ENCODE measurements at places on chromosomes 3 and 15. TPM values are rescaled to one million over a fixed set of nuclear protein-coding genes. Genes with fewer than 3 reads are reported as not detected.

GRCh38 chr3:31968369-31968926 is 12.6 kb downstream of the OSBPL10 start:
- no peak for DNase-seq
- H3K36me3 ChIP-seq, result no peaks in the 10 kb centered on the region
- no peak overlapping the region for H3K27ac ChIP-seq
- H3K4me3 ChIP-seq, result no peak overlapping the region

- H3K27ac ChIP-seq, result no peak overlapping the region
- no peak for DNase-seq
- no peaks in the 10 kb centered on the region for H3K27me3 ChIP-seq
Observed at GRCh38 chr3:79871656-79872055, 103.9 kb upstream of the ROBO1 start.

DNA sequence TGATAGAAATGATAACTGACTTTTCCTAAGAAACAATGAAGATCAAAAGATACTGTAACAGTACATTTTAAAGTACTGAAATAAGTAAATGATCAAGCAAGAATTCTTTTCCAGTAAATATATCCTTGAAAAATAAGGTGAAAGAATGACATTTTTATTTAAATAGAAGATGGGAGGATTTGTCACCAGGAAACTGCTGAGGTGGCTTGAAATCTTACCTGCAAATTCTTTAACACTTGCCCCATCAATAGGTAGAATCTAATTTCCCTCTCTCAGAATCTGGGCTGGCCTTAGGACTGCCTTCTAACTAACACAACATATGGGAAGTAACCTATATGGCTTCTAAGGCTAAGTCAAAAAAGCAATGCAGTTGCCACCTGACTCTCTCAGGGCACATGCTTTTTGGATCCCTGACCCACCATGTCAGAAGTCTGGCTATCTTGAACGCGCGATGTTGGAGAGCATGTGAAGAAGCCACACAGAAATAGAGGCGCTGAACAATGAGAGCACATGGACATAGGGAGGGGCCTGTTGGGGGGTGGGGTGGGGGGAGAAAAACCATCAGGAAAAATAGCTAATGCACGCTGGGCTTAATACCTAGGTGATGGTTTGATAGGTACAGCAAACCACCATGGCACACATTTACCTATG is 11.5 kb downstream of the ACSBG1 start:
- H3K36me3 ChIP-seq, result no peaks in the 10 kb centered on the region
- H3K4me1 ChIP-seq, result no peaks in the 10 kb centered on the region
- H3K27ac ChIP-seq, result no peak overlapping the region
- no peak overlapping the region for H3K4me3 ChIP-seq

- no peaks in the 10 kb centered on the region for H3K4me1 ChIP-seq
- H3K36me3 ChIP-seq, result peaks cover 3% of the 10 kb centered on the region
- H3K4me3 ChIP-seq, result no peak overlapping the region
- DNase-seq, result no peak
- H3K27ac ChIP-seq, result no peak overlapping the region
- no peaks in the 10 kb centered on the region for H3K27me3 ChIP-seq
Observed at GRCh38 chr15:61996056-61996635, 64.1 kb downstream of the VPS13C start.

DNA sequence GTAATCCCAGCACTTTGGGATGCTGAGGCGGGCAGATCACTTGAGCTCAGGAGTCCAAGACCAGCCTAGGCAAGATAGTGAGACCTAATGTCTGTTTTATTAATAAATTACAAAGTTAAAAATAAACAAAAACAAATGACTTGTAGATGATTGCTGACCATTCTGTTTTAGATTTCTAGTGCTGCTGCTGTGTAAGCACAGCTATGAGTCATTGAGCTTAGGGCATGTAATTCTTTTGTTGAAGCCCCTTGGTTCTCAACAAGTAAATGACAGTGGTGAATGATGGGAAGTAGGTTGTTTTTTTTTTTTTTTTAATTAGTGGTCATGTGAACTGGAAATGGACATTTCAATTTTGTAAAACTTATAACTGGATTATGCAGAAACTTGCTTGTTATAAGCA is 63.3 kb downstream of the LEO1 start:
- H3K36me3 ChIP-seq, result peaks cover 24% of the 10 kb centered on the region
- DNase-seq, result no peak
- no peak overlapping the region for H3K4me3 ChIP-seq
- no peaks in the 10 kb centered on the region for H3K4me1 ChIP-seq
- H3K27me3 ChIP-seq, result no peaks in the 10 kb centered on the region

DNA sequence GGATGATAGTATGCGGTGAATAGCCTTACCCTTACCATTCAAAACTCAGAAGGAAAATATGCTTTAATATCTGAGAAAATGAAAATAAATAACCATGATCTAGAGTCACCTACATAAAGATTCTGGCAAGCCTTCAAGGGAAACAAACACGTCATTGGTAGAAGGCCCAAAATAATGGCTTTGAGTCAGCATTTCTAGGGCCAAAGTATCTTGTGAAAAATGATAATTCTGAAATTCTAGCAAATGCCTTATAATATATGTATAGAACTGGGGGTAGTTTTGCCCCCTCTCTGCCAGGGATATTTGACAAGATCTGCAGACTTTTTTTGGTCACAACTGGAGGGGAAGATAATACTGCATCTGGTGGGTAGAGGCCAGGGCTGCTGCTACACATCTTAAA is 15.4 kb downstream of the PLSCR1 start:
- DNase-seq, result no peak
- peaks cover 11% of the 10 kb centered on the region for H3K36me3 ChIP-seq
- H3K4me3 ChIP-seq, result no peak overlapping the region
- no peaks in the 10 kb centered on the region for H3K4me1 ChIP-seq
- no peaks in the 10 kb centered on the region for H3K27me3 ChIP-seq

DNA sequence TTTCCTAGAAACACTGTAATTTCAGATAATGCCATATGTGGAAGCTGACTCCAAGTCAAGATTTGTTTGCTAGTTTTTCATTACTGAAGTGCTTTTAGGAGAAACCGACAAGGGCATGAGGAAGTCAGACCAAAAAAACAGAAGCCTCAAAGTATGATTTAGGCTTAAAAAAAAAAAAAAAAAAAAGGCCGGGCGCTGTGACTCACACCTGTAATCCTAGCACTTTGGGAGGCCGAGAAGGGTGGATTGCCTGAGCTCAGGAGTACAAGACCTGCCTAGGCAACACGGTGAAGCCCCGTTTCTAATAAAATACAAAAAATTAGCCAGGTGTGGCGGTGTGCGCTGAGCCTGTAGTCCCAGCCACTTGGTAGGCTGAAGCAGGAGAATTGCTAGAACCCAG is 11.6 kb downstream of the RPL15 start:
- H3K4me3 ChIP-seq, result no peak overlapping the region
- H3K36me3 ChIP-seq, result no peaks in the 10 kb centered on the region
- no peaks in the 10 kb centered on the region for H3K27me3 ChIP-seq
- no peak for DNase-seq

GRCh38 chr3:123696808-123697207 is 112.0 kb upstream of the HACD2 start:
- no peaks in the 10 kb centered on the region for H3K36me3 ChIP-seq
- DNase-seq, result no peak
- no peaks in the 10 kb centered on the region for H3K27me3 ChIP-seq
- H3K27ac ChIP-seq, result no peak overlapping the region
- H3K4me3 ChIP-seq, result no peak overlapping the region
- H3K4me1 ChIP-seq, result peaks cover 7% of the 10 kb centered on the region

GRCh38 chr3:89113344-89113743 is 5.9 kb downstream of the EPHA3 start:
- no peaks in the 10 kb centered on the region for H3K4me1 ChIP-seq
- H3K27me3 ChIP-seq, result peaks cover 12% of the 10 kb centered on the region
- no peaks in the 10 kb centered on the region for H3K36me3 ChIP-seq
- H3K27ac ChIP-seq, result no peak overlapping the region
- no peak for DNase-seq
- H3K4me3 ChIP-seq, result no peak overlapping the region

DNA sequence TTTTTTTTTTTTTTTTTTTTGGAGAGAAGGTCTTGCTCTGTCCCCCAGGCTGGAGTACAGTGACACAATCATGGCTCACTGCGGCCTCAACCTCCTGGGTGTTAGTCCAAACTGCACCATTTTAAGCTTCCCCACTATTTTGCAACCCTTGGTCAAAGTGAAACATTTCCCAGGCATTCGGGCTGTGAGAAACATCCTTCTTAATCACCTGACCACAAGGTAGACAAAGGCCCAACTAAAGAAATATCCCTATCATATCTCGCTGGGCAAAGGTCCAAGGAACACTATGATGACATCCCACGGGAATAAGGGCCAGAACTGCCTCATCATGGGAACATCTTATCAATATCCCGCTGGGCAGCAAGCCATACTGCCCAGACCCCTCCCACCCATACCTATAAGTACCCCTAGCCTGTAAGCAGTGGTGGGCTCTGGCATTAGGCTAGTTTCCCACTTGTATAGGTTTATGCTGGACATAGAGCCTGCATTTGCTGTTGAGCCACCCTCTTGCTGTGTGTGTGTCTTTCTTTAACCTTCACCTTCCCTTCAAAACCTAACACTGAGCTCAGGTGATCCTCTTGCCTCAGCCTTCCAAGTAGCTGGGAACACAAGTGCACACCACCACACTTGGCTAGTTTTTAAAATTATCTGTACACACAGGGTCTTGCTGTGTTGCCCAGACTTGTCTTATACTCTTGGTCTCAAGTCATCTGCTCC is 95.2 kb downstream of the SEMA5B start:
- H3K27ac ChIP-seq, result no peak overlapping the region
- H3K27me3 ChIP-seq, result peaks cover 7% of the 10 kb centered on the region
- no peak for DNase-seq
- H3K4me3 ChIP-seq, result no peak overlapping the region
- H3K36me3 ChIP-seq, result no peaks in the 10 kb centered on the region

- no peaks in the 10 kb centered on the region for H3K4me1 ChIP-seq
- peaks cover 14% of the 10 kb centered on the region for H3K36me3 ChIP-seq
- H3K4me3 ChIP-seq, result no peak overlapping the region
Observed at GRCh38 chr3:14203521-14204079, 25.0 kb downstream of the LSM3 start.

DNA sequence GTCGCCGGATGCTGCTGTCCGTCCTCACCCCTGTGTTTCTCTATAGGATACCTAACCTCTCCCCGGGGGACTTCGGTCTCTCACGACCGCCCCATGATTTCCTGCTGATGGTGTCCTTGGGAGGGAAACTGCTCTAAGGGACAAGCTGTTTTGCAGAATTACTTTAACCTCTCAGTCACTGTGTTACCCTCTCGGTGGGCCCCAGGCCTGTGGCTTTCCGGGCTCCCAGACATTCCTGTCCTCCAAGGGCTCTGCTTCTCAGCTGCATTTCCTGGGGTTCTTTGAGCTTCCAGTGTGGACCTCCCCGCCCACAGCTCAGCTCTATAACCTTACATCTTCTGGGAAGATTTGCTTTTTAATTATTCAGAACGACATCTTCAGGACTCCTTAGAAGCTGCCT is 40.9 kb downstream of the CHST2 start:
- H3K36me3 ChIP-seq, result no peaks in the 10 kb centered on the region
- H3K27ac ChIP-seq, result no peak overlapping the region
- DNase-seq, result no peak
- no peak overlapping the region for H3K4me3 ChIP-seq
- no peaks in the 10 kb centered on the region for H3K27me3 ChIP-seq
- H3K4me1 ChIP-seq, result peaks cover 2% of the 10 kb centered on the region

- no peak for DNase-seq
- no peak overlapping the region for H3K4me3 ChIP-seq
- H3K27me3 ChIP-seq, result no peaks in the 10 kb centered on the region
- no peak overlapping the region for H3K27ac ChIP-seq
Observed at GRCh38 chr3:99425930-99426329, 212.5 kb upstream of the COL8A1 start.

DNA sequence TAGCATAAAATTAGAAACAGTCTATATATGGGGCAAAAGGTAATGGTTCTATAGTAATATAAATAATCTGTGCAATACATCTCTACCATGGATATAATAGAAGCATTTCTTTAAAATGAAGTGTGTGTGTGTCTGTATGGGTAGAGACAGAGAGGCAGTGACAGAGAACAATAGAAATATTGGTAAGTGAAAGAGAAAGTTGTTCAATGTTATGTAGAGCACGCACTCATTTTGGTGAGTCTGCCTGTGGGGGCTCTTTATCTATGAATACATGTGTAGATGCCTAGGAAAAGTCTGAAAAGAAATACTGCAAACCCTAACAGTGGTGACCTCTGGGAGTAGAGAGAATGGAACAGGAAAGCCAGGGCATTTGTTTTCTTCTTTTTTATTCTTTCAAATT is 182.6 kb downstream of the STAC start:
- no peaks in the 10 kb centered on the region for H3K36me3 ChIP-seq
- H3K27me3 ChIP-seq, result no peaks in the 10 kb centered on the region
- no peak for DNase-seq
- no peaks in the 10 kb centered on the region for H3K4me1 ChIP-seq
- no peak overlapping the region for H3K4me3 ChIP-seq

DNA sequence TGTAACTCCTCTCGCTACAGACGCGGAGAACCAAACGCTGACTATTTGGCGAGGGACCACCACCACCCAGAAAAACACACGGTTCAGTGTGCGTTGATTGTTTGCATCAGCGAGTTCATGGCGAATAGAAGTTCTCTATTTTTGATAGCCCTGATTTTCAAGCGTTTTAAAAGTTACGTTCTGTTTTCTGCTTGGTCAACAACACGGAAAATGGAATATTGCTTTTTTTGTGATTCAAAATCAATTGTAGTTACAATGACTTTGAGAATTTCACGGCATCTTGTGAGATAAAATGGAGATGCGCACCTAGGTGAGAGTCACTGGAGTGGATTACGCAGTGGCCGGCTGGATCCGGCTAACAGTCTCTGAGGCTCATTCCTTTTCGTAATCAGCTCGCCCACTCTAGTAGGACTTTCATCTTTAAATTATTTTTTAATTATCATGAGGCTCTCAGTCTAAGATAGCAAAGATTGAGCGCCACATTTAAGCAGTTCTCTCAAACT is 54.8 kb downstream of the CCDC54 start:
- peak overlapping the region; percentile 60 for H3K4me3 ChIP-seq
- no peak for DNase-seq
- no peaks in the 10 kb centered on the region for H3K36me3 ChIP-seq

DNA sequence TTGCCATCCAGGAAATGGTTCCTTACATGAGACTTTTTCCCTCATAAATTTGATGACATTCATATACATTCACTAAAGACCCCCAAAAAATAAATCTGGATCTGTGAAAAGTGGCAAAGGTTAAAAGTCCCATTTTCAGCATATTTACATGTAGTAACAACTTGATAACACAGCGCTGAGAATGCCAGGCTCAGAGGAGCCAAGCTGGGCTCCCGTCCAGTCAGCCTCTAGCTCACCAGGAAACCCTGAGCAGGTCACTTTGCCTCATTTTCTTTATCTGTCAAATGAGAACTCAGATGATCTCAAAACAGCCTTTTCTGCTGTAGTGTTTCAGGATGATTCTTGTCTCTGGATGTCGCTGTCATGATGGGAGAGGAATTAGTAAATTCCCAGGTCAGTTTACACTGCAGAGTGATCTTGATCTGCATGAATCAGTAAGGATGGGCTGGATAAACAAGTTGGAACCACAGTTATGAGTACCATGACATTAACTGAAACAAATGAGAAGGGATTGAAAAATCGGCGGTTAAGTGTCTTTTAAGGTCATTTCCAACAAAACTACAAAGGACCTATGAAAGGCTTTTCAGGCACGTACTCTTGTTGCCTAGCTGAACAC is 82.8 kb downstream of the PPARG start:
- H3K27ac ChIP-seq, result no peak overlapping the region
- DNase-seq, result no peak
- H3K4me1 ChIP-seq, result no peaks in the 10 kb centered on the region
- H3K27me3 ChIP-seq, result no peaks in the 10 kb centered on the region
- no peak overlapping the region for H3K4me3 ChIP-seq

Gene TPRG1
- total RNA-seq, result 1.8 TPM

Gene INSYN1
- 0.61 TPM for total RNA-seq

Gene GRAMD2A
- total RNA-seq, result 0.47 TPM

Gene SEC62
- total RNA-seq, result 61.7 TPM

Gene ONECUT1
- not detected for total RNA-seq

Gene ANKUB1
- not detected for total RNA-seq
